Type B pancreatic cell (in vitro differentiated cells): ENCODE measurements at places on chromosomes 6 and 20. TPM values are rescaled to one million over a fixed set of nuclear protein-coding genes. Genes with fewer than 3 reads are reported as not detected.

Gene SNTA1
- total RNA-seq = 7.6 and 19.5 TPM in 2 replicates

Gene MLN
- 0.65 and 4.6 TPM in 2 replicates for total RNA-seq

Gene PI16
- total RNA-seq = not detected in 2 replicates

Gene NFATC2
- 4.8 and 9.5 TPM in 2 replicates for total RNA-seq

Gene OR2J3
- total RNA-seq = not detected in 2 replicates

- DNase-seq = peak; percentile 91
- peak within 1 kb of the TSS; percentile 88 for H3K27ac ChIP-seq
- H3K36me3 ChIP-seq = no peaks in the 10 kb centered on the region
- peak within 1 kb of the TSS; percentile 99 for H3K4me3 ChIP-seq
Observed at GRCh38 chr6:39724787-39725631, at the start of gene KIF6. Gene KIF6, minus strand, starts transcription at chr6:39725408. Its CDS starts 98 bp downstream, at chr6:39725310.

DNA sequence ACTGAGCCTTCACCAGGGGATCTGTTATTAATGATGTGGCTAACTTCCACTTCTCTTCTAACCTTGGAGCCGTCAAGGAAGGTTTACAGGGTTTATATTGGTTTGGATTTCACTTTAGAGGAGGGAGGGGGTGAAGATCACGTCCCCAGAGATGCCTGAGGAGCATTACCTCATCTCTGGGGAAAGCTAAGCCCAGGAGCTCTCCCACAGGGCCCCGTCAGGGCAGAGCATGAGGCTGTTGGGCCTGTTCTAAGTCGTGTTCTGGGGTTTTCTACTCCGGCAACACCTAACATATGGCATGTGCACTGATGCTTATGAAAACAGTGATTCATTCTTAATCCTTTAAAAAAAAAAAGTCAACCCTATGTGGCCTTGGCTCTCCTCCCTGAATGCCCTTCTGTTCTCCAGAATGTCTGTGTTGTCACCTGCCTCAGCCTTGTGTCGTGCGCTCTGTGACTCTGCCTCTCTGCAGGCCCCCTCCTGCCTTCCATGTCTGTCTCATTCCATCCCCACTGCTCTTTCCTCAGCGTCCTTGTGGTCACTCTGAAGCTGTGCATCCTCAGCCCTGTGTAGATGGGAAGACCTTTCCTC is 97.4 kb upstream of the JARID2 start:
- DNase-seq = no peak
- H3K4me1 ChIP-seq = peaks cover 16% of the 10 kb centered on the region
- no peaks in the 10 kb centered on the region for H3K27me3 ChIP-seq

DNA sequence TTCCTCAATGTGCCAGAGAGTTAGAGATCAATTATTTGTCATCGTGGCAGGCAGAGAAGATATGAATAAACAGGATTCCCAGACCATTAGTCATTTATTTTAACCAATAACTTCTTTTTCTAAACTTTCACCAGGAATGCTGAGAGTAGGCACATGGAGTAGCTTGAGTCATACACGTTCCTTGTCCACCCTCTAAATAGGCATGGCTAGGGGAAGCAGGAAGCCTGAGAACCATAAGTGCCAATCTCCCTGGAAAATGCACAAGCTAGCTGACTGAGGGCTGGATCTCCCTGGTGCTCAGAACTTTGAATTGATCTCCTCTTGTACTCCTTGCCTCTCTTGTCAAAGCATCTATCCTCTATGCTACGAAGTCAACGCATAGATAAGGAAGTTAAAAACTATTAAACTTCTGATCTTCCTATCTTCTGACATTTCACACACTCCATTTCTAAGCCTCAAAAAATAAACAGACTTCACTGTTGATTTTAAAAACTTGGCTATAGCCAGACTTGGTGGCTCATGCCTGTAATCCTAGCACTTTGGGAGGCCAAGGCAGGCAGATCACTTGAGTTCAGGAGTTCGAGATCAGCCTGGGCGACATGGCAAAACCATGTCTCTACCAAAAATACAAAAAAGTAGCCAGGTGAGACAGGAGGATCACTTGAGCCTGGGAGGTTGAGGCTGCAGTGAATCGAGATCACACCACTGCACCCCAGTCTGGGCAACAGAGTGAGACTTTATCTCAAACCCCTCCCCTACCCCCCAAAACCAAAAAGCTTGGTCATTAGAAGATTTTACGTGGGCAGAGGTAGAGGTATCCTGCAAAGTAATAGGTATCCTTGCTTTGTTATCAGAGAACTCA is 11.8 kb downstream of the ADTRP start:
- no peak overlapping the region for H3K27ac ChIP-seq
- no peak overlapping the region for H3K4me3 ChIP-seq
- no peaks in the 10 kb centered on the region for H3K36me3 ChIP-seq
- H3K27me3 ChIP-seq = no peaks in the 10 kb centered on the region
- H3K4me1 ChIP-seq = peaks cover 62% of the 10 kb centered on the region

- H3K27me3 ChIP-seq = no peaks in the 10 kb centered on the region
- no peaks in the 10 kb centered on the region for H3K4me1 ChIP-seq
- H3K27ac ChIP-seq = no peak overlapping the region
- DNase-seq = no peak
Observed at GRCh38 chr6:77620278-77620882, 32.5 kb upstream of the MEI4 start.

DNA sequence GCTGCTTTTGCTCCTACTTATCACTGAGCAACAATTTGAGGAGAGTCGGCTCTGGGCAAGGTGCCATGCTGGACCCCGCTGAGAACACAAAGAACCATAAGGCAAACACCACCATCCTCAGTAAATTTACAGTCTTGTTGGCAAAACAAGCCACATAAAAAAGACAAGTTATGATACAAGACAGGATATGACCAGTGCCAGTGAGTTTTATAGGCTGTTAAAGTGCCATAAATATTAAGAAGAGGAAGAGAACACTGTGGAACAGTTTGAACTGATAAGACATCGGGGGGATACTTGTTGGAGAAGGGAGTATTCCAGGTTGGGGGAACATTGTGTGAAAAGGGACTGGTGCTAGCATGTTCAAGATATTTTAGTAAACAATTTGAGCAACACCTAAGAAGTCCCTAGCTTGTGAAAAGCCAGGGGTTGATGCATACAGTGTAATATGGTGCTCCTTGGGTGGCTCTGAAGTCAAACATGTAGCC is 25.3 kb upstream of the RIPOR2 start:
- no peaks in the 10 kb centered on the region for H3K36me3 ChIP-seq
- H3K4me3 ChIP-seq = no peak overlapping the region
- H3K4me1 ChIP-seq = no peaks in the 10 kb centered on the region
- H3K27ac ChIP-seq = no peak overlapping the region
- H3K27me3 ChIP-seq = no peaks in the 10 kb centered on the region
- DNase-seq = no peak

DNA sequence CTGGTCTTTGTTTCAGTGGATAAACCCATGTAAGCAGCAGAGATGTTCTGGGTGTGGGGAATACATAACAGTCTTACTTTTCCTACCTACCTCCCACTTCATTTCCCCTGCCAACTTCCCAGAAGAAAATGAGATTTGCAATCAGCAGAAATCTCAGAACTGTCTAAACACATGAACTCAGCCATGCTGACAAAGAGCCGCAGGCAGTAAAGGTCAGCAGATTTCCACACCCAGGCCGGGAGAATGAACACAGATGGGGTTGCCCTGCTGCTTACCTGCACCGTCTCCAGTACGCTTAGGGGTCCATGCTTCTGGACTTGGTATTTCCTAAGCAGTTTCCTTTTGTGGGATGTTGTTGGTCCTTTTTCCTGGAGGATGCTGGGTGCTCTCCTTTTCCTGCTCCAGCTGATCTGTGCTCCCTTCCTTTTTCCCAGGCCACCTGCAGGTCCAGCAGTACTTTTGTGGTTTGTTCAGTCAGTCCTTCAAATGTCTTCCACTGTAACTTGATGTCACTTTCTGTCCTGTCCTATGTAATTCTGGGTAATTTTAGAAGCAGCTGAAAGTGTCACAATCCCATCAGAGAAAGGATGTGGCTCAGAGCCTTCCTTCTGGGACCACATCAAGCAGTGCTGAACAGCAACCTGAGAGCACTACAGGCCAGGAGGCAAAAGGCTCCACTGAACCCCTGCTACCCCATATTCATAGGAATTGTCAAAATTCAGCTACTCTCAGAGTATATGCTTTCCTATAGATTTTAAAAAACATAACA is 129.0 kb downstream of the CEP57L1 start:
- H3K4me1 ChIP-seq = peaks cover 8% of the 10 kb centered on the region
- H3K27ac ChIP-seq = peak overlapping the region; percentile 32
- DNase-seq = no peak
- H3K27me3 ChIP-seq = no peaks in the 10 kb centered on the region
- no peaks in the 10 kb centered on the region for H3K36me3 ChIP-seq

GRCh38 chr20:227439-228105 is 514 bp downstream of the DEFB129 start:
- H3K4me1 ChIP-seq = no peaks in the 10 kb centered on the region
- peaks cover 46% of the 10 kb centered on the region for H3K27me3 ChIP-seq
- H3K36me3 ChIP-seq = no peaks in the 10 kb centered on the region
- no peak overlapping the region for H3K27ac ChIP-seq
- H3K4me3 ChIP-seq = no peak overlapping the region

- no peaks in the 10 kb centered on the region for H3K36me3 ChIP-seq
- DNase-seq = no peak
- H3K27me3 ChIP-seq = peaks cover 6% of the 10 kb centered on the region
- peaks cover 46% of the 10 kb centered on the region for H3K4me1 ChIP-seq
Observed at GRCh38 chr20:34185766-34186620, 55.2 kb upstream of the ASIP start.

DNA sequence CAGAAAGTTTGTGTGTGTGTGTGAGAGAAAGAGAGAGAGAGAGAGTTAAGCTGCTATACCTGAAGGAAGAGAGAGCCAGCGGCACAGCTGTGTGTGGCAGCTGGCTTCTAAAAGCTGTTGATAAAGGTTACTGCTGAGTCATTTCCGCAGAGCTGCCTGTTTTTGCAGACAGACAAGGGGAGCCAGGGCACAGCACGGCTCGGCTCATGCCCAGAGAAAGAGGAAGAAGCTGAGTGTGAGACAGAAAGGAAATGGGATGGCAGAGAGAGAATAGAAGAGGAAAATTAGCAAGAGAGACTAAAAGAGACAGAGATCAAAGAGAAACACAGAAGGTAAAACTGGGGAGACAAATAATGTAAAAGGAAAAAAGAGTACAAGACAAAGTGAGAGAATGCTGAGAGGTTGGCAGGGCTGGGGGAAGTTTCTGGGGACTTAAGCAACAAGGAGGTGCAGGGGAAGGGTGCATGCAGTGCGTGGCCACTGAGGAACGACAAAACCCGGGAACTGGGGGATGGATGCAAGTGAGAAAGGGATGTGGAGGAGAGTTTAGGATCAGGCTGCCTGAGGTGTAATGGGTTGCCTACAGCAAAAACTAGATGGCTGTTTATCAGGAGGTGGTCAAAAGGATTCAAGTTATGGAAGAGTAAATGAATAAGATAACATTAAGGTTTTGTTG is 22.7 kb downstream of the HLA-A start:
- H3K27me3 ChIP-seq = no peaks in the 10 kb centered on the region
- DNase-seq = no peak
- H3K27ac ChIP-seq = peak overlapping the region; percentile 94
- peaks cover 31% of the 10 kb centered on the region for H3K4me1 ChIP-seq
- peak overlapping the region; percentile 82 for H3K4me3 ChIP-seq
- H3K36me3 ChIP-seq = no peaks in the 10 kb centered on the region

DNA sequence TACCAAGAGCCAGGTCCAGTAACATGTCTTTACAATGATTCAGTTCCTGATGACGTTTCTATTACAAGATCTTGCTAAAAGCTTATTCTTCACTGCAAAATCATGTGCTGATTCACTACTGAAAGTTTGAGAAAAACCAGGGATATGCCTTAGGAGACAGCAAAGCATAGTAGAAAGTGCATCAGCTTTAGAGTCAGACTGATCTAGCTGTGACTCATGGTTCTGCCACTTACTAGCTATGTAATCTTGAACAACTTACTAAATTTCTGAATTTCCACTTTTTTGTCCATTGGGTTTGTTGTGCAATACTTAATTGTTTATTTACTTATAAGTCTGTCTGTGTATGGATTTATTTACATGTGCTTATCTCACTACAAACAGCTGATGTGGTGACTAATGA is 198.5 kb upstream of the RSPO3 start:
- H3K36me3 ChIP-seq = no peaks in the 10 kb centered on the region
- no peak overlapping the region for H3K27ac ChIP-seq
- H3K4me1 ChIP-seq = no peaks in the 10 kb centered on the region
- H3K4me3 ChIP-seq = no peak overlapping the region
- DNase-seq = no peak
